ENCODE measurements at places on chromosomes 12 and 14. TPM values are rescaled to one million over a fixed set of nuclear protein-coding genes. Genes with fewer than 3 reads are reported as not detected.

CCT2 gene
- 384 TPM for total RNA-seq

- no peak for ATAC-seq
Observed at GRCh38 chr12:112894128-112894527, 12.6 kb upstream of the OAS1 start.

- no peak for ATAC-seq
Observed at GRCh38 chr12:130645751-130646150, 70.3 kb downstream of the RIMBP2 start.

- ATAC-seq = no peak
Observed at GRCh38 chr14:69046476-69046860, 67.4 kb upstream of the ACTN1 start.

GRCh38 chr14:32709027-32709426 lies 229.7 kb upstream of the NPAS3 start:
- no peak for ATAC-seq

P3H3 gene
- total RNA-seq = 1.1 TPM

- ATAC-seq = peak; percentile 84
Observed at GRCh38 chr12:49538510-49539403, at the start of gene KCNH3. Gene KCNH3, plus strand, starts transcription at chr12:49539030. Its CDS starts 387 bp downstream, at chr12:49539417.

- peak; percentile 63 for ATAC-seq
Observed at GRCh38 chr14:34093883-34094282, 143.0 kb upstream of the EGLN3 start.

DNA sequence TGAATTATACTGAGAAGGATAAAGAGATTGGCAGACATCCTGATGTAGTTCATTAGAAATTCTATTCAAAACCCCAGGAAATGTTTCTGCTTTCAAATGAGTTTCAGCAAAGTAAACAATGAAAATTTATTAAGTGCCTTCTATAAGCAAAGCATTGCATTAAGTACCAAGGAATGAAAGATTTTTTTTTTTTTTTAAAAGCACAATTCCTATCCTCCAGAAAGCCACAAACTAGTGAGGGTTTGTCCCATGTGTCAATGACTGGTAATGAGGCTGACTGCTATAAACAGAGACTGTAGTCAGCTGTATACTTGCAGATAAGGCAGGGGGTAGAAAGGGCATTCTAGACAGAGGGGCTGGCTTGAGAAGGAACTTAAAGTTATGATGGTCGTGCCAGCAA lies 6.7 kb downstream of the ANO4 start:
- ATAC-seq = no peak

GRCh38 chr12:132366341-132366861 lies 37.0 kb upstream of the GALNT9 start:
- no peak for ATAC-seq

DNA sequence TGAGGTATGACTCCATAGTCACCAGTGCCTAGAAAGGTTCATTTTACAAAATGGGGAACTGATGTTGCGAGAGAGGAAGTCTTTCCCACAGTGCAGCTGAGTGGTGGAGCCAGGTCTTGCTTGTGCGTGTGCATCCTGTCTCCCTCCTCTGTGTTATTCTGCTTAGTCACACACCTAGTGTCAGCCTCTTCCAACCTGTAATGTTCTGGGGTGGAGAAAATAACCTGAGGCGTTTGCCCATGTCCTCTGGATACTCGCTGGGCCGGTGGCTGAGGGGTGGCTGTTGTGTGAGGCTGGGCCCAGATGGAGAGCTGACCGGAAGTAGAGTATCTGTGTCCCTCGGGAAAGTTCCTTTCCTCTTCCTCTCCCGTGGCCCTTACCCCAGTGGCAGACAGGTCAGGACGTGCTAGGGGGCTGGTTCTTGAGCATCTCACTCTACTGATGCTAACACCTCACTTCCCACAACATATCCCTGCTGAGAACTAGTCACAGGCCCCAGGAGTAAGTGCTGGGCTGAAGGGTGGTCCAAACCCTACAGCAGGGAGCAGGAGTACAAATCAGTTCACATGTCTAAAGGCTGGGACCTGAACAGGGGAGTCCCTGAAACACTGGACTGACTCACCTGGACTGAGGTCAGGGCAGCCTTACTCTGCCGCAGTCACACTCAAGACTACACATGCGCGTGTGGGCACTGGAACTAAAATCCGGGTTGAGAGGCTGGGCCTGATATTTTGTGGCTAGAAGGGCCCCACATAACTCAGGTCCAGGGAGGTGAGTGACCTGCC lies 7.0 kb downstream of the MLF2 start:
- ATAC-seq = peak; percentile 68

INHBE gene
- not detected for total RNA-seq

DNA sequence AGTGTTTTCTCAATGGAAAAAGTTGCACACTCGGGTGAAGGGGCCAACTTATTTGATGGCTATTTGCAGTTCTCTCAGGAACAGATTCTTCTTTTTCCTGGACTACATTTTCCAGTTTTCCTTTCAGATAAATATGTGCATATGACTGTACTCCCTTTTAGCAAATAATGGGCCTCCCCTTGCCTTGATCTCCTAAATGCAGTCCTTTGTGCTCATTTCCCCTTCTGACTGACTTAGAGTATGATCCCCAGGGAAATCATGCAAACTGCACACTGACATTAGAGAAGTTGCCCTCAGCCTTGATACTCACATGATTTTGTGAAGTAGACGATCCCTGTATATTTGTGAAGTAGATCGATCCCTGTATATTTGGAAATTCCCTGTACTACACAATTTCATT lies 492.9 kb upstream of the NOVA1 start:
- ATAC-seq = no peak

UNC79 gene
- not detected for total RNA-seq

- peak; percentile 72 for ATAC-seq
Observed at GRCh38 chr14:93033983-93034670, 81.6 kb downstream of the ITPK1 start.

KLRD1 gene
- total RNA-seq = 1.1 TPM

- no peak for ATAC-seq
Observed at GRCh38 chr14:75339059-75339458, 60.4 kb downstream of the FOS start.

- ATAC-seq = no peak
Observed at GRCh38 chr14:24806061-24806678, 172.2 kb upstream of the GZMB start.

DNA sequence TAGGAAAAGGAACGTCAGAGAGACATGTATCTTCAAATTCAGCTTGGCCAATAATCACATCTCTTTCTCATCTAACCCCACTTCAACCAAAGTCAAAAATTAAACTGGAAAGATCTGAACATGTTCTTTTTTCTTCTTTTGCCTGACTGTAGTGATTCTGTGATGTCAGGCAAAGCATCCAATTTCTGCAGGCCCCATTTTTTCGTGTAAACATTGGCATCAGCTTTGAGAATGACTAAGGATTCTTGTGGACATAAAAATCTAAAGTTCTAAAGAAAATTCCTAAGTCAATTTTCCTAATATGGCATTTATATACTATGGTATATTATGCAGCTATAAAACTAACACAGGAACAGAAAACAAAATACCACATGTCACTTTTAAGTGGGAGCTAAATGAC lies 89.1 kb downstream of the STXBP6 start:
- ATAC-seq = no peak

- ATAC-seq = no peak
Observed at GRCh38 chr14:35459776-35460175, 55.2 kb upstream of the NFKBIA start.

Measured in activated T-helper 17 cell treated with anti-CD3 and anti-CD28 coated beads, Interleukin-2, amount 50 U/mL, for 72 hours (primary cell).